ENCODE measurements at places on chromosomes 12 and 14.

GRCh38 chr14:58944968-58945356 lies 243.5 kb upstream of the DAAM1 start:
- no peak for DNase-seq

DNA sequence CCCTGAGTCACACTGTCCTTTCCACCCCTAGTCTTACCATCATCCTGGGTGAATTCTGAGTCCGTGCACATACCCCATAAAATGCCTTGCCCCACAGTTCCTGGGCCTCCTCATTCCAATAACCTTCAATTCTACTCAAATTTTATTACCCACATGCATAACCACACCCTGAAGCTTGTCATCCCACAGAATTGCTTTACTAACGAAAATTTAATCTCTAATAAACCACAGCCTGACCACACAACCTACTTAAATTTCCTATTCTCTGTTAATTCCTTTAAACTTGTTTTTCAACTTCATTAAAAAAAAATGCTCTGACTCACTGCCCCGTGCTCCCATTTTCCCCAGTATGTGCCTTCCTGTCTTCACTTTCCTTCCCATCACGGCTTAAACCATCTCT lies 205.9 kb downstream of the PHLDA1 start:
- DNase-seq: no peak

- DNase-seq: no peak
Measured at GRCh38 chr12:85277191-85277590, 2.8 kb upstream of the ALX1 start.

- DNase-seq: no peak
Measured at GRCh38 chr14:76235628-76236027, 83.9 kb downstream of the GPATCH2L start.

DNA sequence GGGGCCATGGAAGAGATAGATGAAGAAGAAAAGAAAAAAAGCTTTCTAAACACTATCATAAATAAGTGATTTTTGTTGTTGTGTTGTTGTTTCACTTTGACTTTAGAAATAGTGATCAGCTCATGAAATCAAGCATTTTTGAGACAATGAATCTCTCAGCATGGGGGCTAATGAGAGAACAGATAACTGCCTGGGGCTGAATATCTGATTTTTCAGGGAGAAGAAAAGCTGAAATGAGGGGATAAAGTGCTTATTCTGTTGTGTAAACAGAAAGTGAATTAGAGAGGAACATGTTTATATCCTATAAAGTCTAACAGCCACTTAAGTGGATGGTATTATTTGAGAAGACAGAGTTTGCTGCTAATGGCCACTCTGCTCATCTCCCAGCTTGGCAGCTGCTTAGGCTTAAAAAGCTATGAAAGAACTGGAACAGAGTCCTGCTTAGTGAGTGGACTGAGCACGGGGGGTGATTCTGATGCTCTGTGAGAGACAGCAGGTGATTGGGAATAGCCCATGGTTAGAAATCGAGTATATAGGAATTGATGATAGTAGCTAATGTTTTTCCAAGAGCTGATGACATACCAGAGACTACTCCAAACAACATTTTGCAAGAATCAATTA lies 646.1 kb upstream of the TMEM132C start:
- DNase-seq: no peak

DNA sequence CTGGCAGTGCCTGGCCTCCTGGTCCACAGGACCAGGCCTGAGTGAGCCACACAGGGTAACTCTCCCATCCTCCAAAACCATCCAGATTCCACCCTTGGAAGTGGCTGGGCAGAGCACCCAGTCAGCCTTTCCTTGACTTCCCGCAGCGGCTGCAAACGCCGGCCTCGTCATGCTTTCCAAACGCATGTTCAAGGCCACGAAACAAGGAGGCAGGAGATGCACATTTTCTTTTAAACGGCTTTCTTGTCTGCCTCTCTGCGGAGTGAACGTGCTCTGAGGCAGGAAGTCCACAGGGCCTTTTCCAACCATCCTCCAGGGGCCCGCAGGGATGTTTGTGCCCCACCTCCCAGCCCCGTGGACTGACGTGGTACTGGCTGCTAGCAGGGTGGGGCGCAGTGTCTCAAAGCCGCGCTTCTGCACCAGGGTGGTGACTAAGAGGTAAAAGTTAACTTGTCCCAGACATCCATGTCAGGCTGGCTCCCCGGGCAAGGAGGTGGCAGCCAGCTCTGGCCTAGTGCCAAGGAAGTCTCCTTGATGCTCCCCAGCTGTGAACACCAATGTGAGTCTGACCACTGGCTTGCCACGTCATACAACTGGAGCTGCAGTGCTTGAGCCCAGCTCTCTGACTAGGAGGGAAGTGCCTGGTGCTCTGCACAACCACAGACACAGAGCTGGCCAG lies 45.0 kb downstream of the KCNA5 start:
- DNase-seq: no peak
